Islet precursor cell (in vitro differentiated cells): ENCODE measurements at places on chromosomes 3 and 15.

DNA sequence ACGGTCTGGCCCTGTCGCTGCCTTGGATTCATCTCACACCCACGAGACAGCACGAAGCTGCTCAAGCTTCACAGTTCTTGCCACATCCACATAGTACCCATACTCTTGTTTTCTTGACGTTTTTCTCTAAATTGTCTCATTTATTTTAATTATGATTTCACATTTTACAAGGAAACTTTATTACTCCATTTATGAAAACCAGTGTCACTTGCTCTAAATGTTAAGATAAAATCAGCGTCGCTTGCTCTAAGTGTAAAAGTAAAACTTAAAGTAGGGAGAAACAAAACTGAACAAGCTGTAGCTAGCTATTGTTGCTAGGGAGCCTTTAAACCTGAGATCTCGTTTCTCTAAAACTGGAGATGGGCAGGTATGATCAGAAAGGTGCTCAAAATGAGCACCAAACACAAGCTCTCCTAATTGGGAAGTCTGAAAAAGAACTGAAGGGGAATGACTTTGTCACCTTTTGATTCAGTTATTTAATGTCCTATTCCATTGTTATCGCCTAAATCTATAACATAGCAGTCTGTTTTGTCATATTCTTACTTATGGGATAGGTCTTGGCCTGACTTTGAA, 680 bp downstream of the IFT122 start:
- no peak for DNase-seq

- DNase-seq, result peak; percentile 90
Measured at GRCh38 chr3:134601539-134602439, 49.0 kb downstream of the KY start.

- peak; percentile 29 for DNase-seq
Measured at GRCh38 chr15:101049282-101049681, 130.1 kb downstream of the LRRK1 start.

DNA sequence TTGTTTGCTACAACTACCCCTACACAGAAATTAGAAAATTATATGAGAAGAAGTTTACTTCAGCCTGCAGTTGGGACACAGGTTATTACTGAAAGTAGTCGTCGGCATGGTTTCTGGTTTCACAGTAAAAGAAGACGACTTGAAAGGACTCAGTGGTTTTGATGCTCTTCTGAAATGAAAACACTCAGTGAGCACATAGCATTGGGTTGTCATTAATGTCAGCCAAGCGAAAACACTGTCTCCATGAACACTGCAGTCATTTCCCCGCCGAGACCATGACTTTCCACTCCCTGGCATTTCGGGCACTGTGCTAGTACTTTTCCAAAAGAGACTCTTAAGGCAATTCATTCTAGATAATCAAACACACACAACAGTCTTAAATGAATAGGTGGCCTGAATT, 69.2 kb upstream of the ICE2 start:
- no peak for DNase-seq

GRCh38 chr3:60504827-60505457, 746.3 kb downstream of the FHIT start:
- no peak for DNase-seq
